ENCODE measurements at places on chromosomes 7 and 10.
A peak's percentile ranks its signal among the peaks of the same experiment; 100 is the strongest.

DNA sequence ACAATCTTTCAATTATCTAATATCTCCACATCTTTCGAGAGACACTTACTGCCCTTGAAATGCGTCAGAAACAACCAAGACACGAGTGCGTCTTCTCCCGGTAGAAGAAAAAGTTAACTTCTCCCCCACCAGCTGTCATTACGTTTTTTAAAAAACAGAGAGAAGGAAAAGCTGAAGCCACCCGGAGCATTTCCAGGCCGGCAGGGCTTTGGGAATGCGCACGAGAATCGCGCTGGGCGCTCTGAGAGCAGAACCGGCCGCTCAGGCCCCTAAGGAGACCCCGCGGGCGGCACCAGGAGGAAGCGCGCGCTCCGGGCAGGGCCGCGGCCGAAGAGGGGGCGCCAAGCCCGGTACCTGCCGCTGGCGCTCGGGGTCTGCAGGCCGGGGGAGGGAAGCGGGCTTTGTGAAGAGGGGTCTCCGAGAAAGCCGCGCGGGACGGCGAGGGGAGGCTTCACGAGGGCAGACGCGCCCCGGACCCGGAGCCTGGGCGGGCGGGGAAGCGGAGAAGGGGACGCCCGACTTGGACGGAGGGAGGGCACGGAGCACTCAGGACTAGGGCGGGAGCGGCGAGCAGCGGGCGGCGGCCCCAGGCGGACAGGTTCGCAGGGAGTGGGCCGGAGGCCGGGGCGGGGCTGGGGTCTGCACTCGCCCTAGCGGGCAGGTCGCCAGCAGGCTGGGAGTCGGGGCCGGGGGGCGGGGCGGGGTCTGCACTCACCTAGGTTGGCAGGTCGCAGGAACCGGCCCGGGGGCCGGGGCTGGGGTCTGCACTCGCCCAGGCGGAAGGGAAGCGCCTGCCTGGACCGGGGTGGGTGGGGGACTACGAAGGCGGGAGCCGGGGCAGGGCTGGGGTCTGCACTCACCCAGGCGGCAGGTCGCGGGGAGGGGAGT lies 932 bp downstream of the ESYT2 start:
- H3K4me1 ChIP-seq: peaks cover 30% of the 10 kb centered on the region
- H3K36me3 ChIP-seq: peaks cover 7% of the 10 kb centered on the region
- H3K4me3 ChIP-seq: peak overlapping the region; percentile 95
- DNase-seq: peak; percentile 30

DNA sequence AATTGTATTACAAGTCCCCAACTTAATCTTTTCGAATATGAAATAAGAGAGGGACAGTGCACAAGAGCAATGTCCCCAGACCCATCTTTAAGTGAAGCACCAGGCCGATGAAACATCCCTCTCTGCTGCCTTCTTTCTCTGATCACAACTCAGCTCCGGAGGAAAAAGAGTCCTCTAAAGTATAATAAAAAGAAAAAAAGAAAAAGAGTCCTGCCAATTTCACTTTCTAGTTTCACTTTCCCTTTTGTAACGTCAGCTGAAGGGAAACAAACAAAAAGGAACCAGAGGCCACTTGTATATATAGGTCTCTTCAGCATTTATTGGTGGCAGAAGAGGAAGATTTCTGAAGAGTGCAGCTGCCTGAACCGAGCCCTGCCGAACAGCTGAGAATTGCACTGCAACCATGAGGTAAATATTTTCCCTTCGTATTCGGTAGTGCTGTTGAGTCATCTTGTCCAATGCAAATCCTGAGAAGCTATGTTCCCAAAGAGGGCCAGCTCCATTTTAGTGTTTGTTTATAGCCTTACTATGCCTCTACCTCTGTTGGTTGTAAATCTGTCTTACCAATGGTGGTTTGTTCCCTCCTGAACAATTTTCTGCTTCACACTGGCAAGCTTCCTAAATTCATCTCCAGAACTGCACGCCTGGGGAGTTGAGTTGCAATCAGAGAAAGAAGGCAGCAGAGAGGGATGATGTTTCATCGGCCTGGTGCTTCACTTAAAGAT lies at the start of gene IFIT2:
IFIT2 (plus strand) TSS at position 326 of the 725 bp plus-strand sequence; CDS start at position 404, 78 bp downstream.
- DNase-seq: peak; percentile 8
- H3K4me3 ChIP-seq: peak within 1 kb of the TSS; percentile 90
- peaks cover 4% of the 10 kb centered on the region for H3K36me3 ChIP-seq

- no peak overlapping the region for H3K27ac ChIP-seq
- H3K27me3 ChIP-seq: peaks cover 36% of the 10 kb centered on the region
- no peak overlapping the region for H3K4me3 ChIP-seq
- DNase-seq: no peak
- peaks cover 3% of the 10 kb centered on the region for H3K4me1 ChIP-seq
- H3K36me3 ChIP-seq: no peaks in the 10 kb centered on the region
These were observed 61.5 kb downstream of the VIPR2 start for GRCh38 chr7:159083001-159083697.

DNA sequence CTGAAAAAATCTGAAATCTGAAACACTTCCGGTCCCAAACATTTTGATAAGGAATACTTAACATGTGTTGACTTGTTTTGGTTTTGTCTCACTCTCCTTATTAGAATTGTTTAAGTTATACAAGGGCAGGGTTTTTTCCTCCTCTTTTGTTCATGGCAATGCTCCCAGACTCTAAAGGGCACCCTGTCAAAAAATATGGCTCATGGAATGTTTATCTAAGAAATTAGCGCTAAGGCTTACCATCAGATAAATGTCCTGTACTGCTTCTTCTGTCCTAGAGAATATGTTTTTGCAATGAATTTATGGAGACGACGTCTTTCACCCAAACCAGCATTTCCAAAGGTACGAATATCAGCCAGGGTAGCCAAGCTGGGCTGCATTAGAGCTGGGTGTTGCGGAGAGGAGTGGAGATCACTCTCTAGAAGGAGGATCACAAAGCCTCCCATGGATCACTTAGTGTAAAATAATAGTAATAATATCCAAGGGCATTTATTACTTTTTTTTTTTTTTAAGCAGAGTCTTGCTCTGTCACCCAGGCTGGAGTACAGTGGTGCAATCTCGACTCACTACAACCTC lies 46.8 kb downstream of the ERLIN1 start:
- DNase-seq: no peak
- no peak overlapping the region for H3K4me3 ChIP-seq
- no peak overlapping the region for H3K27ac ChIP-seq
- no peaks in the 10 kb centered on the region for H3K4me1 ChIP-seq
- H3K27me3 ChIP-seq: peaks cover 29% of the 10 kb centered on the region
- no peaks in the 10 kb centered on the region for H3K36me3 ChIP-seq

GRCh38 chr7:83547526-83547925 lies 101.4 kb downstream of the SEMA3E start:
- H3K27me3 ChIP-seq: no peaks in the 10 kb centered on the region
- H3K4me3 ChIP-seq: no peak overlapping the region
- no peak overlapping the region for H3K27ac ChIP-seq
- no peaks in the 10 kb centered on the region for H3K4me1 ChIP-seq

GRCh38 chr7:40232242-40232893 lies 97.6 kb downstream of the SUGCT start:
- no peak overlapping the region for H3K27ac ChIP-seq
- DNase-seq: no peak
- H3K4me3 ChIP-seq: no peak overlapping the region

- no peak overlapping the region for H3K27ac ChIP-seq
- peaks cover 40% of the 10 kb centered on the region for H3K27me3 ChIP-seq
- DNase-seq: no peak
- H3K4me1 ChIP-seq: peaks cover 18% of the 10 kb centered on the region
These were observed 2.3 kb upstream of the NRP1 start for GRCh38 chr10:33336582-33337325.

GRCh38 chr10:130882906-130883305 lies 428.6 kb downstream of the TCERG1L start:
- DNase-seq: no peak
- H3K36me3 ChIP-seq: no peaks in the 10 kb centered on the region
- no peak overlapping the region for H3K4me3 ChIP-seq
- no peak overlapping the region for H3K27ac ChIP-seq
- H3K27me3 ChIP-seq: no peaks in the 10 kb centered on the region

- H3K36me3 ChIP-seq: no peaks in the 10 kb centered on the region
- H3K27me3 ChIP-seq: no peaks in the 10 kb centered on the region
- H3K4me3 ChIP-seq: no peak overlapping the region
- no peak for DNase-seq
- no peak overlapping the region for H3K27ac ChIP-seq
These were observed 72.0 kb downstream of the SRPK2 start for GRCh38 chr7:105316578-105317344.

- H3K27ac ChIP-seq: no peak overlapping the region
- H3K36me3 ChIP-seq: peaks cover 3% of the 10 kb centered on the region
- peaks cover 7% of the 10 kb centered on the region for H3K4me1 ChIP-seq
- H3K27me3 ChIP-seq: no peaks in the 10 kb centered on the region
- H3K4me3 ChIP-seq: no peak overlapping the region
- no peak for DNase-seq
These were observed 112.3 kb downstream of the VTI1A start for GRCh38 chr10:112559349-112559748.

- no peaks in the 10 kb centered on the region for H3K27me3 ChIP-seq
- no peak for DNase-seq
- no peak overlapping the region for H3K27ac ChIP-seq
These were observed 320.9 kb downstream of the WDR11 start for GRCh38 chr10:121171825-121172787.

GRCh38 chr10:90984898-90985297 lies 64.0 kb upstream of the ANKRD1 start:
- peak overlapping the region; percentile 34 for H3K27ac ChIP-seq
- H3K4me3 ChIP-seq: no peak overlapping the region
- DNase-seq: no peak
- peaks cover 2% of the 10 kb centered on the region for H3K4me1 ChIP-seq
- H3K27me3 ChIP-seq: peaks cover 10% of the 10 kb centered on the region

All from T-helper 17 cell (primary cell).